ENCODE measurements at places on chromosomes 2 and 18.
A peak's percentile ranks its signal among the peaks of the same experiment; 100 is the strongest.

- no peak for DNase-seq
Measured at GRCh38 chr2:53843595-53843994, 16.2 kb downstream of the GPR75 start.

DNA sequence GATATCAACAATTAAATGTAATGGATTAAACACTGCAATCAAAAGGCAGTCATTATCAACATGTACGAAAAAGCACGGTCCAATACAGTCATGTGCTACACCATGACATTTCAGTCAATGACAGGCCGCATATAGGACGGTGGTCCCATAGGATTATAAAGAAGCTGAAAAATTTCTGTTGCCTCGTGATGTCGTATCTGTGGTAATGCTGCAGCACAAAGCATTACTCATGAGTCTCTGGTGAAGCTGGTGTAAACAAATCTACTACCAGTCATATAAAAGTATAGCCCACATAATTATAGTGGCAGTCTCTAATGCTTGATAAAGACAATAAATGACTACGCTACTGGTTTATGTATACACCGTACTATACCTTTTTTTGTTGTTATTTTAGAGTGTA lies 58.4 kb downstream of the RABL2A start:
- no peak for DNase-seq

- no peak for DNase-seq
Measured at GRCh38 chr2:94869131-94869530, 2.1 kb upstream of the TEKT4 start.

DNA sequence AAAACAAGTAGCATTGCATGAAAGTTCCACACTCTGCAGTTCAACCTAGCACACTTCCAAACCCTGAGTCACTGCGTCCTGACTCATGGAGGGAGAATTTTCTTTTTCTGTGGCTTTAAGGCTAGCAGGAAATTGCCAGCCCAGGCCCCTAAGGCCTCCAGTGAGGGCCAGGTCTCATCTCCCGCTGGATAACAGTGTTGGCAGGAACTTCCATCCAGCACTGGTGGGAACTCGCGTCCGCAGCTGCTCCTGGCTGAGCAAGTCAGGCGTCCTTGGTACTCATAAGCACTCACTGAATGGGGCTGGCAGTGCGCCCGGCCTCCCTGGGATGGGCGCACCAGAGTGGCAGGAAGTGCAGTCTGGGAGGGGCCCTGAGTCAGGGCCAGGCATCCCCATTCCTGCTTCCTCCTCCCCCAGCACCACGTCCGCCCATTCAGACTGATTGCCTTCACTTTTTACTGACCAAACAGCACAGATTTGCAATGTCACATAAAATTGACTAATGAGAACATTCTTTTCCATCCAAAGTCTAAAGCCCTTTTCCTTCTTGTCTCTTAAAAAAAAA lies 14.3 kb downstream of the MALL start:
- peak; percentile 100 for DNase-seq

GRCh38 chr2:204586444-204587180 lies 41.3 kb downstream of the PARD3B start:
- no peak for DNase-seq

DNA sequence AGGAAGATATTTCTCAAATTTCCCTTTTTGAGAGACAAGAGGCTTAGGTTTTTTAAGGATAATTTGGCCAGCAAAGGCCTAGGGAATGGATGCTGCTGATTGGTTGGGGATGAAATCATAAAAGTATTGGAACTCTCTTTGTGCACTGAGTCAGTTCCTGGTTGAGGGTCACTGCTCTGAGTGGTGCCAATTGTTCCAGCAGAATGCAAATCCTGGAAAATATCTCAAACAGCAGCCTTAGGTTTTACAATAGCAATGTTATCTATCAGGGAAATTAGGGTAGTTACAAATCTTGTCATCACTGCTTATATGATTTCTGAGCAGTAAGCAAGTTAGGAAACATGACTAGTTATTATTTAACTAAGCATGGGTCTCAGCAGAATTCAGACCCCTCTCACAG lies 96.2 kb downstream of the RAD51AP2 start:
- DNase-seq, result peak; percentile 79

DNA sequence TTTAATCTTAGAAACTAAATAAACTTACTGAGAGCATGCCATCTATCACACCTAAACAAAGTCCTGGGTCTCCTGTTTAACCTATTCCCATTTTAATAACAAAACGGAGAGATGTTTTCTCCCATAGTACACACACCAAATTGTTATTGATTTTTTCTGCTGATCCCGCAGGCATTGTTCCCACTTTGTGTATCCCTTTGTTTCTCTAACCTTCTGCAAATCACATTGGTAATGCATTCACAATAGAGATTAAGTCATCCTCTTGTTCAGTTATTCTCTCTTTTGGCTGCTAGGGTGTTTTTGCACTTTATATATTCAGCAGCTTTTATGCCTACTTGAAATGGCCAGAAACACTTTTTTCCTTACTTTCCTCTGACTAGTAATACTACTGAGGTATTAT lies 1071.9 kb upstream of the CDH2 start:
- DNase-seq, result no peak

- DNase-seq, result no peak
Measured at GRCh38 chr18:55432307-55433040, 155.5 kb downstream of the TCF4 start.

DNA sequence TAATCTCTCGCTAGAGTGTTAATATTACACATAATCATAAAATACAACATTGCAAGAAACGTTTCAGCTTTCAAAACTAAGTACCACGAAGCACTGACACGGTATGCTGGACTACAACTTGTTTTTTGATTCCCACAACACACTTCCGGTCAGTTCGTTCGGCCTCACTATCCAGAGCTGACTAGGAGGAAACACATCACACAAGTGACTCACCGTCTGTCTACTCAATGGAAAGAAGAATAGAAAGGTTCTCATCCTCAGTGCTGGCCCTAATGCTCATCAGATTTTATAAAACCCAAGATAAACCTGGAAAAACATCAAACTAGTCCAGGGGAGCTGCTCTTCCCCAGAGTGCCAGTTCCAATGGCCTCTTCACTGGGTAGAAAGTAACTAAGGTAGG lies 42.9 kb downstream of the ZNF385B start:
- DNase-seq, result peak; percentile 46

DNA sequence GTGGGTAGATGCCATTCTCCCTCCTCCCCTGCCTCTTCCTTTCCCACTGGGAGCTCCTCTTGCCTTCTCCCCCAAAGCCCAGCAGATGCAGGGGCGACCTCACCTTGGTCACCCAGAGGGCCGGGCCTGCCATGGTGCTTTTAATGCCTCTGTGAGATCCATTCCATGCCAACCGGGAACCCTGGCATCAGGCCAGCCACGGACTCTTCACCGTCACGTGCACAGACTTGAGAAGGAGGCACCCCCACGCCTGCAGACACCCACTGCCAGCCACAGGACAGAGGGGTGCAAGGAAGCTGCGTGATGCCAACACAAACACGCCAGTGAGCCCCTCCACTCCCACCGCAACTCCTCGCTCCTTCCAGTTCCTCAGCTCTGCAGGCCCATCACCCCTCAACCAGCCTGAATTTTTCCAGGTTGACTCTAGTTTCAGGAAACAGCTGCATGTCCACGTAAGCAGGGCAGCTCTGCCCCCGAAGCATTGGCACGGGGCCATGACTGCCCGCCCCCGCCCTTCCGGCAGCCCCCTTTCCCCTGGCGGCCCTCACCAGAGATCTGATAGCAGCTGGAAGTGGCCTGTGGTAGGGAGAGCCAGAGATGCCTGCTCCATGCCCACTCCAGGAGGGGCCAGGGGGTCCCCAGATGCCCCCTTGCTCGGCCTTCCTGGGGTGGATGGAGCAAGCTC lies 50.8 kb downstream of the DNMT3A start:
- no peak for DNase-seq

GRCh38 chr18:63224630-63225029 lies 94.9 kb downstream of the BCL2 start:
- DNase-seq, result no peak

- DNase-seq, result no peak
Measured at GRCh38 chr2:228845162-228845925, 425.7 kb downstream of the PID1 start.

DNA sequence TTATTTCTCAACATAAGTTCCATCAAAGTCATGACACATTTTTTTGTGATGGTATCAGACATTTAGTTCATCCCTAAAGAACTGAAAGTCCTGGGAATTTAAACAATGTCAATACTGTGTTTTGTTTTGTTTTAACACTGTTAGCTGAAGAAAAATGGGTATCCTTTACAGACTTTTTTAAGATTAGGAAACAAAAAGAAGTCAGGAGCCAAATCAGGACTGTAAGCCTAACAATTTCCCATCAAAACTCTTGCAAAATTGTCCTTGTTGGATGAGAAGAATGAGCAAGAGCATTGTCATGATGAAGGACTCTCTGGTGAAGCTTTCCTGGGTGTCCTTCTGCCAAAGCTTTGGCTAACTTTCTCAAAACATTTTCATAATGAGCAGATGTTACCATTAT lies 69.4 kb downstream of the SRD5A2 start:
- DNase-seq, result no peak

DNA sequence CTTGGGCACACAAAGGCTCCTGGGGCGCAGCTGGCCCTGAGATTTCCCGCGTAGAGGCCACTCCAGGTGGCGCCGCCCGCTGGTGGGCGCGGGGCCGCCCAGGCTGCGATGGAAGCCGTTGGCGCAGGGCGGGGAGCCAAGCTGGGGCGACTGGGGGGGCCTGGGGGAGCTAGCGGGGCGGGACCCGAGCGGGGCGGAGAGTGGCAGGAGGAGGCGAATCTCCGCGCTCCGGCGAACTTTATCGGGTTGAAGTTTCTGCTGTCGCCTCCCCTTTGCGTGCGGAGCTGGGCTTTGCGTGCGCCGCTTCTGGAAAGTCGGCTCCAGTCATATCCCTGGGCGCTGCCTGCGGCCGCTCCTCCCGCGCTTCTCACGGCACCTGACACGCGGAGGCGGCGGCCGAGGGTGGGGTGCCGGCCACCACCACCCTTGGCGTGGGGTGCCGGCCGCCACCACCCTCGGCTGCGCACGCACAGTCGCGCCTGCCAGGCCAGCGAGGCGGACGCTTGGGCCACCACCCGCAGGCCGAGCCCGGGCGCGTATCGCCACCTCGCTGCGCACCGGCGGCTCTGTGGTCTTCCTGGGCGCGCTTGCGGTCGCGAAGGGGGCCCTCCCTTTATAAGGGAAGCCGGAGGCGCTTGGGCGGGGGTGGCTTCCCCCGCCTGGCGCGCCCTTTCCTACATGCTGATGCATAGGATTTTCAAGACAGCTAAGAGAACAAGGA lies 919 bp upstream of the CYP1B1 start:
- peak; percentile 71 for DNase-seq

DNA sequence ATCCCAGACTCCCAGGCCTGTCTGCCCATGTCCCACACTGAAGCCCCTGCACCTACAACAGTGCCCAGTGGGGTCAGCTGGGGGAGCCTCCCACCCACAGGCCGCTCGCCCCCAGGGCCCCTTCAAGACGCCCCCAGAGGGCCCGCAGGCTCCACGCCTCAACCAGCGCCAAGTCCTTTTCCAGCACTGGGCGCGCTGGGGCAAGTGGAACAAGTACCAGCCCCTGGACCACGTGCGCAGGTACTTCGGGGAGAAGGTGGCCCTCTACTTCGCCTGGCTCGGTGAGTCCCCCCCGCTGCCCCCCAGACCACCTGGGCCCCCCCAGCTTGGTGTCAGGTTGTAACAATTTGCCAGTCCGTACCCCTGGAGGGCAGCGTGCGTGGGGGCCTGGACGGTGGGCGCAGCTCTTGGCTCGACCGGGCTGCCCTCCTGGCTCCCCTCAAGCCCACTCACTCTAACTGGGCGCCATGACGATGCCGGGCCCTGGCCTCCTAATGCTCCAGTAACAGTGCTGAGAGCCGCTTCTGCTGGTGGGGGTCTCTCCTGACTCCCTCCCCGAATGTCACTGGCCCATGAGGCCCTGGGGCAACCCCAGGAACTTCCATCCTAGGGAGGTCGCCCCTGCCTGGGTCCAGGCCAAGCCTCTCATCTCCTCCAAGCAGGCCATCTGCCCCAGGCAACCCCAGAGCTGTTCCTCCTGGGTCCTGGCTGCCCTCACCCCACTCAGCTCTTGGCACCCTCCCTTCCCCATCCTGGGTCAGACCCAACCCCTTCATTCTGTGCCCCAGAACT lies 14.9 kb downstream of the ANO7 start:
- DNase-seq, result no peak

GRCh38 chr2:86224645-86225355 lies 25.5 kb downstream of the MRPL35 start:
- DNase-seq, result no peak

DNA sequence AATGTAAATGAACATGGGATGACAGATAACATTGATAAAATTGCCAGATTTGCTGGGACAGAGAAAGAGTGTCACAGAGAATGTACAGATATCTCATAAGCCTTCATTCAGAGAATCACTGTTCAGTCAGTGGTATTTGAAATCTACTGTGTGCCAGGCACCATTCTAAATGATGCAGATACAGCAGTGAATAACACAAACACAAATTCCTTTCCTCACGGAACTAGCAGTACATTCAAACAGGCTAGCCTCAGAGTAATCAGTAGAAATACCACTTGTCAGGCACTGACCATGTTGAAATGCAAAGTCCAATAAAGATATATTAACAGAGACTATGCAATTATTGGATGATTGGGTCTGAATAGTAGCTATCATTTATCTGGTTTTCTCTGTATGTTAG lies 211.0 kb downstream of the RDH14 start:
- DNase-seq, result no peak

DNA sequence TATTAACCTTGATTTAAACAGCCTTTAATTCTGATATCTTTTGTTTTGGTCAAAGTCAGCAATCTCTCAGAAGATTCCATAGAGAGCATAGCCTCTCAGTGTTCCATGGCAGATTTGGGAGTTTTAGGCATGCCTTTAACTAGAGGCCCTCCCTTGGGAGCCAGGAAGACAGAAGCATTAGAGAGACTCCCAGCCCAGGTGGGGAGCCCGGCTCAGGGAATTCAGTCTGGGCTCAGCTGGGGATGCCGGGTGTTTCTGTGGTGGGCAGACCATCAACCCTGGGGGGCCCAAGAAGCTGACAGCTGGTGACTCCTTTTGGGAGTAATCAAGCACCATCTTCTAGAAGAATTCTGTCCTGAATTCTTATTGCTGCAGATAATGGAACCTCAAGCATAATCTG lies 99.7 kb upstream of the CELF4 start:
- no peak for DNase-seq

DNA sequence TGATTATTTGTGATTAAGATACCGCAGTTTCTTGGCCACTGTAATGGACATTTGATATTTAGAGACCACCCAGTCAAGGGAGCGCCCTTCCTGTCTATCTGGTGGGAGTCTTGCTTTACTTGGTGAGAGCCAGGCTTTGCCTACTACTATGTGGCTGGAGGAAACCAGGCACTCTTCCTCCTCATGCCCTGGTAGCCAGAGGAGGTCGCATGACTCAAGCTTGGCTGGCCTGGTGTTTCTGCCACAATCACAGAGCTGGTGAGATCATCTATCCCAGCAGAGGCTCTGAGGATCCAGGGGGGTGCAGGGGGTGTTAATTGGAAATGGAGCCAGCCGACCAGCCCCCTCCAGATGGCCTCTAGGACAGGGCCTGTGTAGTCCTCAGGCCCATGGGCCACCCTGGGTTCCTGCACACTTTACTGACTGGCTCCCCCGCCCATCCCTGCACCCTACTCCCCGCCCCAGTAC lies 46.8 kb upstream of the BIN1 start:
- DNase-seq, result peak; percentile 94

GRCh38 chr2:187529977-187530721 lies 24.1 kb downstream of the TFPI start:
- no peak for DNase-seq

- DNase-seq, result peak; percentile 63
Measured at GRCh38 chr2:36362291-36362690, 6.7 kb downstream of the CRIM1 start.
